NCI-H2081 treated with DMSO at 0.1 percent for 48 hours (cell line): ENCODE measurements at places on chromosomes 4 and X.

- no peak for DNase-seq
These were observed 22.3 kb downstream of the QRFPR start for GRCh38 chr4:121358473-121358872.

DNA sequence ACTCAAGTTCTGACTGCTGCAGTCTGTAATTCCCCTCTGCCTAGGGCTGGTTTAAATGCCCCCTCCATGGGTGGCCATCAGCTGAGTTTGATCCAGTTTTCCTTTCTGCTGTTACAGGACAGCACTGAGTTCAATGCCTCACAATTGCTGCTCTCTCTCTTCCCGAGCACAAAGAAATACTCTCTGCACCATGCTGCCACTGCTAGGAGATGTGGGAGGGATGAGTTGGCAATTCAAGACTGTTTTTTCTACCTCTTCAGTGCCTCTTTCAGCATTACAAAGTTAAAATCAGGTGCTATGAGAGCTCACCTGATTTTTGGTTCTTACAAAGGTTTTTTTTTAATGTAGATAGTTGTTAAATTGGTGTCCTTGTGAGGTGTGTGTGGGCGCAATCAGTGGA is 24.3 kb downstream of the CYSLTR1 start:
- DNase-seq, result no peak

DNA sequence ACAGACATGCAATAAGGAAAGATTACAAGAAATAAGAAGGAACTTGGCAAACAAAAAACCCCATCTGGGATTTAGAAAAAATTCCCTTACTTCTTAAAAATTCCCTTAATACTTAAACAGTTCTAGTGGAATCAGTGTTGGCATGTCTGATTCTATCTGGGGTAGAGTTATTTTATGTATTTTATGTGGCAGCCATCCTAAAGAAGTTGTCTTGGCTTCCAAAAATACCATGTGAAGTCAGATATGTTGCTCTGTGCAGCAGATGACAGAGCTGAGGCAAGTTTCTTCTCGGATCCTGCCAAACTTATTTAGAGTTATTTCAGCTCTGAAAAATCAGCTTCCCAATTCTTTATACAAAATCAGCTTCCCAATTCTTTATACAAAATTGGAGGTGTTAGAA is 14.7 kb downstream of the YY2 start:
- no peak for DNase-seq

DNA sequence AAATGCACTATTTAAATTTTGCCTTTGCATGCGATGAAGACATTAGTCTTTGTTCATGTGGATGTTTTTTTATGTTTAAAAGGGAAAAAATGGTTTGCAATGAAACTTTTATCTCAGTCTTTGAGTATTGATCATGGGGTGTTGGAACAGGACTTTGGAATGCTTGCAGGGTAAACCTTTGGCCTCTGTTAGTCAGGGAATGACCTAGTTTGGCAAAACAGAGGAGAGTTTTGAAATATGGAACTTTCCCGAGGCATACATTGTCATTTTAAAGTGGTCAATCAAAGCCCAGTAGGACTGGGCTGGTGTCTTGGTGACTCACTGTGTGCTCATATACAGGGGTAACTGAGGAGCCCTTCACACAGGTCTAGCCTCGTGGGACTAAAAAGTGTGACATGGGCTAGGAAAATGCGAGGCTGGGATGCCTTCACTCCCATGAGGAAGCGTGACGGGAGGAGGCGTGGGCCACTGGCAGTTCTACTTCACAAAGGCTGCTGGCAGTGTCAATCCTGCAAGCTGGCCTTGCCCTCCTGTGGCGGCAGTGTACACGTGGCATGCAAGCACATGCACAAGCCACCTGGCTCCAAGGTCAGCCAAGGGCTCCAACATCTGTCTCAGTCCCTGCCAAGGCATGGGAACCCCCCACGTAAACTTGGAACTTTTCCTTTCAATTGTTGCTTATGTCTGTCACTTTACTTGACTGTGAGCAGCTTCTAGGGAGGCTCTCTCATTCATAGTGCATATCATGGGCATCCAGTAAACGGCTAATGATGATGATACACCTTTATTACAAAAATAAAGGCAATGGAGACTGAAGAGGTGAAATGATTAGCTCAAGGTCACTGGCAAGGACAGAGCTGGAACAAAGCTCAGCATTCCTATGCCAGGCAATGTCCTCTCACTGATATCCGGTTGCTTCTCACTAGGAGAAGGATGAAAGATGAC is 5.2 kb upstream of the F11 start:
- DNase-seq, result no peak

GRCh38 chr4:173254646-173255045 is 79.5 kb downstream of the HMGB2 start:
- DNase-seq, result no peak

DNA sequence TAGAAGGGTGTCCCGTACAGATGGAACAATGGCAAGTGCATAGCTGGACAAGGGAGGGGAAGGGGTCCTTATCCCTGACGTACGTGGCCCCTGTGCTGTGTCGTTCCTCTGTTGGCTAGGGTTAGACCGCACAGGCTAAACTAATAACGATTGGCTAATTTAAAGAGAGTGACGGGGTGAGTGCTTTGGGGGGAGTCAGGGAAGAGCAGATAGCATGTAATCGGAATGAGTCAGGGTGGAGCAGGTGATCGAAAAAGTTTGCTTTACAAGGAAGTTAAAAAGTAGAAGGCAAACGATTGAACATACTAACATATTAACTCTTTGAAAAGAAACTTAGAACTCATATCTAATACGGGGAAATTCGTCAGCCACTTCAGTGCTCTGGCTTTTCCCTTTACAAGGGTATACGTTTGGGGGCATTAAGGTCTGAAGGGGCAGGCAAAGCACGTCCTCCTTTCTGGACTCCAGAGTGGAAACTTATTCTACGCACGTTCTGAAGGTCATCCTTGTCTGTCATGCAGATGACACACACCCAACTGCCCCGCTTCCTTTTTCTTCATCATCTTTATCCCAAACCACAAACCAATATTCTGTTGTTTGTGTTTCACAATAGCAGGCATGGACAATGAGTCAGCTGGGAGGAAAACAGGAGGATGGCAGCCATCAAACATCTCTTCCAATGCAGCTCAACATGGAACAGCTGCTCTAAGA is 10.2 kb upstream of the CRLF2 start:
- DNase-seq, result no peak

DNA sequence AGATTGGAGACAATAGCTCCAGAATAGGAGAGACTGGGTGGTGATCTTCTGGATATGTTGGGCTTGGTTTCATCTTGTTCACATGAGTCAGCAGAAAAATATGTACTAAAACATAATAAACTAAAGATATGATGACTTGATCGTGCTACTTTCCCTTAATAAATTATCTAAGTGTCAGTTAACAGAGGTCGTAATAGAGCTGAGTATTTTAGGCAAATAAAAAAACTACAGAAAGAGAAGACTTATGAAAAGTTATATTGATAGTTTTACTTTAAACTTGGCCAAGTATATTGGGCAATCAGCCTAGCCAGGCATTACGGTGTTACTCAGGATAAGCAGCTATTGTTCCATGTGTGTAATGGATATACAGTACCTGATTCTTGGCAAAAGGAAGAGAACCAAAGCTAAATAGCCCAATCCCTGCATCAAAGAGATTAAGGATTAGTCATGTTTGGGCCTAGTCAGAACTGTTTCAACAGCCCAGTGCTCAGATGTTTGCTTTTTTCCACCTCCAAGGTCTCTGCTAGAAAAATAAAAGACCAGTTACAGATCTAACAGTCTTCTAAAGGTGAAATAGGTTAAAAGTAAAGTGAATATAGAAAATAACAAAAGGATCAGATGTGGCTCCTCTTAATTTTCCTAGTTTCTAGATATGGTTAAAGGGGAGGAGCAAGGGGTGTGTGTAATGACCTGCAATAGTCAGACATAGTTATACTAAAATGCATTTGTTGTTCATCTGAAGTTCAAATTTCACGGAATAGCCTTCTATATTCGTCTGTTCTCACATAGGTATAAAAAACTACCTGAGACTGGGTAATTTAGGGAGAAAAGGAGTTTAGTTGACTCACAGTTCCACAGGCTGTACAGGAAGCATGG is 262.6 kb downstream of the ADGRL3 start:
- DNase-seq, result no peak

- DNase-seq, result no peak
These were observed at the start of gene APLN for GRCh38 chrX:129654652-129655546. Gene APLN (minus strand): TSS chrX:129654956. CDS start chrX:129654630, 326 bp downstream.

DNA sequence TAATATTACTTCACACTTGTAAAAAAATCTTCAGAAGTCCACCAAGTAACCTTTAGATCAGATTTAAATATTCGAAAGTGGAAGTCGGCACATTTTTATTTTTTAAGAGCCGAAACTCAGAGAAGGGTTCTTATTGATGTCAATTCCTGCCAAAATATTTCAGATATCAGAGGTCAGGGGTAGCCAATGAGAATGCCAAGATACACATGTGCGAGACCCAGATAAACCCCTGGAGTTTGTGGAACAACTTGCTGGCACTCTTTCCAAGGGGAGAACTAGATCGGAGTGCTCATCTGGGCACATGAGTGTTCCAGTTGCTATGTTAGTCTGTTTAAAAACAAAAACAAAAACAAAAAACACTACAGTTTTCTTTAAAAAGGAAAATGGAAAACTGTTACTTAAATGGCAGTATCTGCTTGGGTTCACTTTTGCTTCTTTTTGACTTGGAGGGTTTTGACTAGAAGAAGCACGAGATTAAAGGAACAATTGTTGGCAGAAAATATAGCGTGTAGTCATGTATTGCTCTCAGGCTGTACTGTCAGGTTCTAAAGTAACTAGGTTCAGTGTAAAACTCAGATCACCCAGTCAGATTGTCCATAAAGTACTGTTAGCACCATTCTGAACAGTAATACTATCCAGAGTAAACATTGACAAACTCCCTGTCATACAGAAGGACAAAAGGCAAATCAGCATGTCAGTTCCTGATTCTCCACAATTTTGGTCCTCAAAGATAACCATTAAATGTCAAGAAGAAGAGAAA is 188.0 kb upstream of the PACRGL start:
- peak; percentile 82 for DNase-seq

DNA sequence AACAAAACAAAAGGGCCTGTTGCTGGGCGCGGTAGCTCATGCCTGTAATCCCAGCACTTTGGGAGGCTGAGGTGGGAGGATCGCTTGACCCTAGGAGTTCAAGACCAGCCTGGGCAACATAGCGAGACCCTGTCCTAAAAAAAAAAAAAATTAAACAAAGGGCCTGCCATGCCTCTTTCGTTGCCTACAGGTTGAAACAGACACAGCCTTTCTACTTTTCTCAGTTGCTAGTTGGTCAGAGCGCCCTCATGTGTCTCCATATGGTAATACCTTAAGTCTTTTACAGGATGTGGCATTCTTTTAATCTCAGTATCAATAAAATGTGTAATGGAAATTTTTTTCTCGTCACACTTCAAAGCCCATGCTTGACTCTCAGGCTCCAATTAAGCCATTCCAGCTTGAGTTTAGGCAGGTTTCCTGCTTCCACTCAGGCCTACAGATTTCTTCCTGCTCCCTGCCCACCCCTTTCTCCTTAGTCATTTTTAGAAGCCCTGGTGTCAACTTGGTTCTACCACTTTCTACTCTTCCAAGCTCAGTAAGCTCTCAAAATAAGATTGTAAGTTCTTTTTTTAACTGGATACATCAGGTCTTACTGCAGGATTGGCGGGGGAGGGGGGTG is 4.6 kb upstream of the SOWAHD start:
- peak; percentile 41 for DNase-seq

GRCh38 chr4:1599491-1600210 is 84.5 kb downstream of the FAM53A start:
- DNase-seq, result no peak

DNA sequence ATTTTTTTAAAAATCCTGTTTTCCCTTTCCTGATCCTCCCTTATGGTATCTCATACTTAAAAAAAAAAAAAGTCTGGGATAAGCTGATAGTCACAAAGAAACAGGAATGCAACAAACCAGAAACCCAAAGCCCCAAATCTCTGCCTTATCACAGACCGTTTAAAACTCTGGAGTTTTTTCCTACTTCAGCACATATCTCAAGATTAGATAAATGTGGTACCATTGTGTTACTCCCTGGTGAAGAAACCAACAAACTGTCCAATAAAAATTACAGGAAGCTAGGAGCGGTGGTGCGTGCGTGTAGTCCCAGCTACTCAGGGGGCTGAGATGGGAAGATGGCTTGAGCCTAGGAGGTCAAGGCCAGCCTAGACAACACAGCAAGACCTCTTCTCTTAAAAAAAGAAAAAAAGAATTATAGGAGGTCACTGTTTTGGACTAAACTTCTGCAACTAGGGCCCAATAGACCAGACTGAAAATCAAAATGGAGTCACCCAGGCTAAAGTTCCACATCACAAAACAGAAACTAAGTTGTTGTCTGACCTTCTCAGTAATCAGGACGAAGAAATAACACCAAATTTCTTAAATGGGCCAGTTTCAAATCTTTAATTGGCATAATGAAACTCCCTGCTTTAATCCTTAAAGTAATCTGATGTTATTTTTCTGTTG is 51.9 kb downstream of the RBM47 start:
- DNase-seq, result no peak

- no peak for DNase-seq
These were observed 70.7 kb upstream of the HPGD start for GRCh38 chr4:174592985-174593335.

GRCh38 chr4:177964061-177964460 is 521.8 kb upstream of the AGA start:
- no peak for DNase-seq

DNA sequence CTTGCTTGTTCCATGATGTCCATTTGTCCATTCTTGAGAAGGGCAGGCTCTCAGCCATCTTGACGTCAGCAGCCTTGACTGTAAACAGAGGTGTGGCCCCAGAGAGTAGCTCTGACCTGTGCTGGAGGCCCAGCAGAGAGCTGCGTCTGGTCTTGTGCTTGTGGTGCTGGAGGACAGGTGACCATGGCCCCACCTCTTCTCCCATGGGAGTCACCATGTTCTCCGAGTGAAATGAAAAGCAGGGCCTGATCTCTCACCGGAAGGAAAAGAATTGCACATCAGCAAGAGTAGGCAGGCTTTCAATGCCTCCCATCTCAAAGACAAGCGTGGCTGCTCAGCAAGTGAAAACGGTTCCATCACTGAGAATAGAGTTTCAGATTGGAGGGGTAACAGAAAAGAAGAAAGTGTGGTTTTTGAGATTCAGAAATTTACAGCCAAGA is 11.5 kb downstream of the PARM1 start:
- no peak for DNase-seq

DNA sequence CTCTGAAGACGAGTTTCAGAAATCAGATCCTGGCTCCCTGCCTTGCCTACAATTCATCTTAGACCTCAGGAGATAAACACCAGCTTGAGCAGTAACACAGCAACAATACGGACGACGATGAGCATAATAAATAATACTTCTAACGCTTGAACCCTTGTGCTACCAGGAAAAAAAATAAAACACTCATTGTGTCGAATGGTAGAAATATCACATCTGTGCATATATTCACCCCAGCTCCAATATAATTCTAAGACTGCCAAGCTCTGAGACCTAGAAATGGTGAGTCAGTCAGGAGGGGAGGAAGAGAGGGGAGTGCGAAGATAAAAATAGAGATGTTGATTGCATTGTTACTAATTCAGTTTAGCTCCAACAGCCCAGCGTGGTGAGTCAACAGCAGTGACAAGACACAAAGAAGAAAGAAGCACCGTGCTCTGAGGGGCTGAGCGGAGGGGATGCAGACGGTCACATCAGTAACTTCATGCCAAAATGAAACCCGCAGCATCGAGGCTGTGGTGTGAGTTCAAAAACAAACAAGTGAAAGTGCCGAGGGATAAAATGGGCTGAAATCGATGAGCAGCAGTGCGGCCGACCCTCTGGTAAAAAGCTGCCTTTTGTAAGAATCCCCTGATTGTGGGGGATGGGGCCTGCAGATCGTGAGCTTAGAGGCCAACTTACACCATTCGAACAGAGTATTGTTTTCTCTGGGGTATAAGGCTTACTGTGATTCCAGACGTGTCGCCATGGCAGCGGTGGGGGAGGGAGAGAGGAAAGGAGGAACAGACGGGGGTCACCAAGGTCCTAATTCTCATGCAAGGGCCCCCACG is 150.4 kb downstream of the MGST2 start:
- no peak for DNase-seq
